ENCODE measurements at places on chromosomes 12 and 14.

DNA sequence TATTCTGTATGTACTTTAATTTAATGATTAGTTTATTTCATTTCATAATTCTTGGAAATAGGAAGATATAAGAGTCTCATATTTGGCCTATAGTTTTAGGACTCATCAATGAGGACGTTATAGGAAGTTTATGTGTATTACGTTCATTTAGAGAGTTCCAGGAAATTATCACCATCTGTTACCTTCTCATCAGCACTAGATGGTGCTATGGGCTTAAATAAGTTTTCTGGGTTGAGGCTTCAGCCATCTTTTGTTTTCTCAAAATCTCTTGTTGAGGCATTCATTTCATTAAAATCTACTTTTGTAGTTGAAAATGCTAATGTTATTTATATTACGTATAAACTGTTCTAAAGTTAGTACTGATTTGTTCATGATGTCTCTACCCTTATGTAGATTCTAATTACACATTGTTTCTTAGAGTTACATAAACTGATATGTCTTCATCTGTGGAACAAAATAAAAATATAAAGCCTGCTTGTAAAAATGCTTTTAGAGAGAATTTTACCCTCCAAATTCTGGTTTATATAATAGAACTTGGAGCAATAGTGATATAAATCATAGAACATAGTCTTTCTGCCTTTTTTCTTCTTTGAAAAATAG lies 89.2 kb downstream of the CFAP54 start:
- DNase-seq: no peak

DNA sequence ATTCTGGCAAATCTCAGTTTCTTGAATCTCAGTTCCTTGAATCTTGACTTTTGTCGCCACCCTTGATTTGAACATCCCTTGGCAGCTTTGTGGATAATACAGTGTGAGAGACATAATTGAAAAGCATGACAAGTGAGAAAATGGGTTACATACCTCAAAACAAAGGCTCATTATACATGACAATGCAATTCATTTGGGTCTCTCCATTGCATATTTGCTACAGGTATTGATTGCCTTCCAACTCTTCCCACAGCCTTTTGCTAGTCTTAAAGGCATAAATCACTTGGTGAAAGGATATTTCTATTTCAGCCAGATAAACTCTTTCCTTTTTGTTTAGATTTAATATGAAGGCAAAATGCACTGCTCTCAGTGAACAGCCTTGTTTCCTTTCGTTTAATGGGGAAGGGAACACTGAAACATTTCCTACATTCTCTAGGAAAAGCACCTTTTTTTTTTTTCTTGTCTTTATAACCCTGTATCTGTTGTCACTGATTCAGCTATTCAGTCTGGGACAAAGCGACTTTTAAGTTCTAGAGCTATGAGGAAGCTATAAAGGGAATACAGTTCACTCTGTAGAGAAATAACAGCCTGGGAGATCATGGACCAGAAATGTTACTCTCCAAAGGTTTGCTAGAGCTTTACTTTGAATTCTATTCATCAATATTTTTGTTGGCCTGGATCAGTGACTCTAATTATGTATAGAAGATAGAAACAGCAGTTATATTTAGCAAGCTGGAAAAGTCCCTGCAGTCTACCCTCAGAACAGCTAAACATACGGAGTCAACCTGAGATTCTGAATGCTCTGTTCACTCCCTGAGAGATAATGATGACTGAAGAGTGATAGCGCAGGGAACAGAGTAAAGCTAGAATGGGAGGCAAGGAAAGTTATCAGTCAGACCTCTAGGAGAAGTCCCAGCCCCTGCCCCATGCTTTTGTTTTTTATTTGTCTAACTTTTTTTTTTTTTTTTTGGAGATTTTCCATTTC lies 311.4 kb downstream of the RGS6 start:
- DNase-seq: no peak

DNA sequence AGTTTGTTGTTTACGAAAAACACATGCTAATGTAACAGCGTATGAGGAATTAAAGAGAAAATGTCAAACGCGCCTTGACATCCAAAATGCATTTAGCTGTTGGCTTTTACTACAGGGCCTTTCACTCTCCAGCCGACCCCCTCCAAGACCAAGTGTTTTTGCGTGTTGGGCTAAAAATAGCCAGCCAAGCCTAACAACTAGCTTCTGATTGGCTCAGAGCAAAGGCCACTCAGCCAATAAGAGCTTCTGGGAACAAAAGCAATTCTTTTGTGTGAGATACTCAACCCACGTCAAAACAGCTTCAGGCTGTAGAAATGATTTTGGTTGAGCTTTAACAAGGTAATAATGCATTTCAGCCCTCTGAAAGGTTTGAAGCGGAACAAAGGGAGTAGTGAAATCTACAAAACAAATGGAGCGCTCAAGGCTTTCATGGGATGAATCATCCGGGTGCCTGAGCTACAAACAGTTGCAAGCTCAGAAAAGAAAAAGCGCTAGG lies 198.7 kb upstream of the DCN start:
- no peak for DNase-seq

- DNase-seq: no peak
These were observed 158.5 kb downstream of the ZFP36L1 start for GRCh38 chr14:68634332-68634731.

GRCh38 chr12:75478116-75478794 lies 2.3 kb upstream of the GLIPR1 start:
- DNase-seq: no peak

DNA sequence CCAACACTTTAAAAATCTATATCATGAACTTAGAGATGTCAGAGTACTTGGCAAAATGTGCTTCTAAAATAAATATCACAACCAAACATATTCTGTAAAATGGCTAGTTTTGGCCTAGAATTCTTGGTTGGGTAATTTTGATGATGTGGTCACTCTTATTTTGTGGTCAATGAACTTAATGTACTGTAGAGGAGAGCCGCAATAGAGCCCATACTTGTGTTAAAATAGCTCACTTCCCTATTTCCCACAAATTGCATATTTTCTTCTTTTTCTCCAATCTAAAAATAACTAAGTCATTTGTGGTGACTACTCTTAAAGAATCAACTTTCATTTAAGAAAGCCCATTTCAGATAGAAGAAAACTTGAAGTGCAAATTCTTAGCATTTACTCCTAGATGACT lies 619.4 kb downstream of the CCER1 start:
- no peak for DNase-seq

GRCh38 chr12:7118881-7119280 lies 9.8 kb downstream of the RBP5 start:
- DNase-seq: no peak

DNA sequence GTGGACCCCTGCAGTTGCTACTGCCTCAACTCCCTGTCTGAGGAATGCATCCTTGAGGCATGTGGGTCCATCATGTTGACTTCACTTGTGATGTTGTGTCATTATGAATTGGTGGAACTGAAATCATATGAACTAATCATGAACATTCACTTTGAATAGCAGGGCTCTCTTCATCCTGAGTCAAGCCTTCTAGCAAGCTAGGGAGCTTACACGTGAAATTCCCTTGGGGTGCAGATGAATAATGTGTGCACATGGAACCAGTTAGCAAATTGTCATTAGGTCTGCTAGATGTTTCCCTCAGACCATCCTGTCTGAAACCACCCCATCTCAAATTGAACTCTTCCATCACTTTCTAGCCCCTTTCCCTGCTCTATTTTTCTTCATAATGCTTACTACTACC lies 3.6 kb downstream of the COQ6 start:
- DNase-seq: no peak

- no peak for DNase-seq
These were observed 347.2 kb downstream of the C12orf75 start for GRCh38 chr12:105677672-105678071.

DNA sequence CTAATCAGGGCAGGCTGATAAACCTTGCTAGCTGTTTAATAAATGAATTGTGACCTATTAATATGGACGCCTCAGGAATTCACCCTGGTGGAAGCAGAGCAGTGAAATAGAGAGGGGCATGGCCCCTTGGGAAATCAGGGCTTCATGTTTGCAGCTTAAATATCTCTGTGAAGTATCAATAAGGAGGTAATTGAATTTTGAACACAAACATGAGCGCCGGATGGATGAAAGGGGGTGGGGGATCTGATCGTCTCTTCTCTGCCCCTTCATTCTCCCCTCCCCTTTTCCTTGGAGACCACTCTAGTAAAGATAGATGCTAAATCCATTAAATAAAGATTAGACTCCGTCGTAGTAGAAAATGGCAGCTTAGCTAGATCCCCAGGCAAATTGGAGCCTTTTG lies 70.5 kb downstream of the LIN52 start:
- DNase-seq: no peak

DNA sequence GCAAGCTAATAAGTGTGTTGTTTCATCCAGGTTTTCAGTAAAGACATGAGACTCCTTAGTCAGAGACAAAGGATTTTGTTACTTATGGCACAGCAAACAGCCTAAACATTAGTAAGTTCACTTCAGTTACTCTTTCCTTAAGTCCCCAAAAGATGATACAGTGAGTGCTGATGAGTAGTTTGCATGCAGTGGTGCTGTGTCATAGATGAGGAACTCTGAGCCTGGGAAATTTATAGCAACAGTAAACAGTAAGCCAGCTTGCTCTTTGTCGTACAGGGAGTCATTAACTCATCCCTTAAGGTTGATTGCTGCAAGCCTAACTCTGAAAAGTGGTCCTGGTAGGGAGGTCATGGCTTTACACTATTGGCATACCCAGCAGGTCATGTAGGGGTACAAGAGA lies 208.6 kb upstream of the OR4E1 start:
- DNase-seq: no peak

GRCh38 chr12:109418848-109419480 lies 58.1 kb downstream of the KCTD10 start:
- DNase-seq: no peak

GRCh38 chr14:39568809-39569538 lies 136.7 kb upstream of the FBXO33 start:
- no peak for DNase-seq

GRCh38 chr12:93592641-93593406 lies 20.3 kb downstream of the SOCS2 start:
- DNase-seq: no peak

DNA sequence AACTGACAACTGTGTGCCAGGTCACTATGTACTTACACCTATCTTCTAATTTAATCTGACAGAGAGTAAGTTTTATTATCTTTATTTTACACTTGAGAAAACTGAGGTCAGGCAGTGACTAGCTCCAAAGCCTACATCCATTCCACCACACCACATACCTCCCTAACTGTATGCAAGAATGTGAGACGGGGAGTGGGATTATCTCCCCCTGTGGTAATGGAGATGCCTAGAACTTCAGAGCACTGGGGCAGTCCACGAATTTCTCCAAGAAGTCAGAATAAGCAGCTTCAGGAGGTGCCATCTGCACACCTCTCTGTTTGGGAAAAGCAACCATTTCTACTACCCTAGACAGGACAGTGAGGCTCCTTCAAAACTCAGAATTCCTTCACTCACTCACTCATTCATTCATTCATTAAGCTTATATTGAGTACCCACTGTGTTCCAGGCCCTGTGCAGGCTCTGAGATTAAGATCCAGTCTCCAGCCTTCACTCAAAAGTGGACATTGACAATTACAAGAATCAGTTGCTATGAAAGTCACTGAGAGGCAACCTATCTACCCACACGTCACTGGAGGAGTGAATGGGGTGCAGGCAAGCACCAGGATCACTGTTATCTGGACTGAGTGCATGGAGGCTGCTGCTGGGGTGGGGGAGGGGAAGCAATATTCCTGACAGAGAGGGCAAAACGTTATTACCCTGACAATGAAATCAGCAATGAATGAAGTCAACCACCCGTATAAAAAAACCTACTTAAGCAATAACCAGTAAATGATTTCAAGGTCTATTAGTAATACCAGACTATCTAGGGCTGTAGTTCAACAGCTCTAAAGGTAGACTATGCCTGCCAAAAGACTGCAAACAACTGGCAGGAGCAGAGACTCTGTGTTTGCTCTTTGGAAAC lies 18.0 kb downstream of the SLC7A7 start:
- DNase-seq: no peak
